ENCODE measurements at places on chromosomes 12 and 14.

DNA sequence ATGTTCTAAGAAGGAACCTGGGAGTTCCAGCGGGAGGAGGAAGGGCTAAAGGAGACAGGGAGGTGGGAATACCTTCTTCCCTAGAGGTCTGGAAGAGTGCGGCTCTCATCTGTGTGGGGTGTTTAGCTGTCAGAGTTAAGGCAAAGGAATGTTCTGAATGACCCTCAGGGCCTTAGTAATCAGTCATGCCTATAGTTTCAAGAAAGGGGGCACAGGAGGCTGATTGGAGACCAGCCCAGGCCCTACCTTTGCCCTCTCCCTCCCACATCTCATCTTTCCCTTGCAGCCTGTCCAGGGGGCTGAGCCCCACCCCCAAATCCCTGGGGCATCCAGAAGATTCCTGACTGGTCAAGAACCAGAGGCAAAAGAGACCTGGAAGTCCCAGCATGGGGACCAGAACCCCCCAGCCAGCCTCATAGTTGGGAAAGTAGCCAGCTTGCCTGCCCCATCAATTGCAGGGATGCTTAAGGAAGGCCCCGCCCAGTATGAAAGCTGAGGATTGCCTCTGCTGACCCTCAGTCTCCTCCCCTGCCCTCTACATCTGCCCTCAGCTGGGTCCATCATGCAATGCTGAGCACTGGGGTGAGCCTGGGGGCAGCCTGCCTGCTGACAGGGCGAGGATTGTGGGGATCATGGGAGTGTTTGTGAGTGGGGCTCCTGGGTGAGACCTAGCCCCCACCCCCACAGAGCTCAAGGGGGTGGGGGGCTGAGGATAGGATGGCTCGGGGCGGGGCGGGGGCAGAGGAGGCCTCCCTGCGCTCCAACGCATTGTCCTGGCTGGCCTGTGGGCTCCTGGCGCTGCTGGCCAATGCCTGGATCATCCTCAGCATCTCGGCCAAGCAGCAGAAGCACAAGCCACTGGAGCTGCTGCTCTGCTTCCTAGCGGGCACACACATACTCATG, 1.8 kb downstream of the GPR162 start:
- DNase-seq, result no peak

DNA sequence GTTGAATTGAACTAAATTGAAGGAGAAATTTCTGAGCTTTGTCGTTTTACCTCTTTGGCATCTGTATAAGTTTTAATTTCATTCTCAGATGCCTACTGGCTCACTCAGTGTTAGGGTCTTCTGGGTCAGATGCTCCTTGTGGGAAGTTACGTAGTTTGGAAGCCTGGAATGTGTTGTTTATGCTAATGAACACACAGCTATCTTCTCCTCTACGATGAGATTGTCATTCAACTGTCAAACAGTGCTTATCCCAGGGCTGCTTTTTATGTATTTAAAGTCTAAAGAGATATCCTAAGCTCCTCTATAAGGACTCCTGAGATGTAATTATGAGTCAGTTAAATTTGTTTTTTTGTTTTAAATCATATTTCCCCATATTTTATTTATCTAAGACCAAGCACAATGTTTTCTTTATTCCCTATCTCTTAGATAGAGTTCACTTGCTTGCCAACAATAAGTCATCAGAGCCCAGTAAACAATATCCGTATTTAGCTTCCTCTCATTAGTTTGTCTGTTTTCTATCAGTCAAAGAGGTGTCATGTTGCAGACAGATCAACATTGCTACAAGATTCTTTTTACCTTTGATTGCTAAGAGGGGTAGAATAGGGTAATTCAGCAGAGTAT, 368.0 kb upstream of the PDE3A start:
- no peak for DNase-seq

DNA sequence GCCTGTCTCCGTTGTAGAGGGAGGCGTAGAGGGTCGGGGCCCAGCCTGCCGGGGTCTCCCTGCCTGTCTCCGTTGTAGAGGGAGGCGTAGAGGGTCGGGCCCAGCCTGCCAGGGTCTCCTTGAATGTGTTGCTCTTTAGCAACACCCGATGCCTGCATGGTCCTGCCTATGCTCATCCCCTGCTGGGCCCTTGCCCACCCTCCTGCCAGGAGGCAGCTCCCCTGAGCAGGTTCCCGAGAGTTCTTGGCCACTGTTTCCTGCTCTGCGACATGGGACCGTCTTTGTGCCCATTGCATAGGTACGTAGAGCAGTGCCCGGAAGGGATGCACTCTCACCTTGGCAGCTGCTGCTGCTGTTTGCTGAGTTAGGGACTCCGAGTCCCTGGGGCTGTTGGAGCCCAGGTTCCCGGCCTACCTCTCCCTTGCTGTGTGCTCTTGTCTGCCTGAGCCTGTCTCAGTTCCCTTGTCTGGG, 3.3 kb downstream of the KIF26A start:
- no peak for DNase-seq

DNA sequence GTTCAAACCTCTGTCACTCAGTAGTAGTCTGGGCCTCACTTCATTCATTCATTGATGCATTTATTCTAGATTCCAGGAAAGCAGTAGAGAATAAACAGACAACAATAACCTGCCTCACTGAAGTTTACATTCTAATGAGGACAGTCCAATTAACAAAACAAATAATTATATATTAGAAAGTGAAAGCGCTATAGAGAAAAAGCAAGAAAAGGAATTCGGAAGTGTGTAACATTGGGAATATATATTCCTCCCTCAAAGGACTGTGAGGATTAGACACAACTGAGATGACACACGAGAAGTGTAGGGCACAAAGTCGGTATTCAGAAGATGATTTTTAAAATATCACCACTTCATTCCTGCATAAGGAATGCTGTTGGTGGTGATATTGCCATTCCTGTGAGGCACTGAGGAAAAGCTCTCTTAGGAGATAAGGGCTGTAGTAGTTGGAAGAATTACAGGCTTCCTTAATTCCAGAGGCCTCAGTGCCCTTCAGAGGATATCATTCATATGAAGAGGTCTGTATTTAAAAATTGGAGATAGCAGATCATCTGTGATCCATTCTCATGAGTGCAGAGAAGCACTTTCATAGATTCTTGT, 3.9 kb upstream of the DUSP6 start:
- DNase-seq, result no peak

GRCh38 chr14:84420221-84420620, 1109.7 kb upstream of the FLRT2 start:
- DNase-seq, result no peak

DNA sequence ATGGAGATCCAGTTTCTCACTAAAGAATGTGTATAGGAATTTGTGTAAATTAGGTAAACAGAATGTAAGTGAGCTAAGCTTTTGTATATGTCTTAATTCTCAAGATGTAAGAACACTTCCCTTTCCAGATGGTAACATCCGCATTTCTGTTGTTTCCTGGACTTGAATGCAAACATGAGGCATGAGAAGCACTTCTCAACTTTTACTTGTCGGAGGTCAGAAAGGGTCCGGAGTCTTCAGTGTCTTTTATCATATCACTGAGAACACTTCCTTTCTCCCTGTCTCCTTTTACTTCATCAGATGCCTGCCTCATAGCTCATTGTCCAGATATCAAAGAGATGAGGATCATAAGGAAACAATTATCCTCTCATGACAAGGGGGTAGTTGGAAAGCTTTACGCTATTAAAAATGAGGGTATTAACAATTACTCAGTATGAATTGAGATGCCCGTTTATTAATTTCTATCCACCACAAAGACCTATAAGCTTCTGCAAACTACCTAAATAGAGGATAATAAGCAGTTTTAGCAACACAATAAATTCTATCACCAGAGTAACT, 214.1 kb upstream of the FLRT2 start:
- DNase-seq, result no peak

DNA sequence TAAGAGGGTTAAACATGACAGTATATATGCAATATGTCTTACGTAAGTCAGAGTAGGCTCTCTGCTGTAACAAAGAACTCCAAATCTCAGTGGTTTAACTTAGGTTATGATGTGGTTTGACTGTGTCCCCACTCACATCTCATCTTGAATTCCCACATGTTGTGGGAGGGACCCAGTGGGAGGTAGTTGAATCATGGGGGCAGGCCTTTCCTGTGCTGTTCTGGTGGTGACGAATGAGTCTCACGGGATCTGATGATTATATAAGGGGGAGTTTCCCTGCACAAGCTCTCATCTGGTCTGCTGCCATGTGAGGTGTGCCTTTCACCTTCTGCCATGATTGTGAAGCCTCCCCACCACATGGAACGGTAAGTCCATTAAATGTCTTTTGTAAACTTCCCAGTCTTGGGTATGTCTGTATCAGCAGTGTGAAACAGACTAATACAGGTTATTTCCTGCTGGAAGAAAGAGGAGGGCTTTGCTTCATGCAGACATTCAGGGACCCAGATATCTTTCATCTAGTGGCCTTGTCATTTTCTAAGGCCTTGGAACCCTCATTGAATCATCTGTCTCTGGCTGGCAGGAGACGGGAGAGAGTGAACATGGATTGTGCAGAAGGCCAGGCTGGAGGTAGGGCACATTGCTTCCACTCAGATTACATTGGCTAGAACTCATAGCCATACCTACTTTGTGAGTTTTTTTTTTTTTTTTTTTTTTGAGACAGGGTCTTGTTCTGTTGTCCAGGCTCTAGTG, 96.1 kb downstream of the CRADD start:
- peak; percentile 51 for DNase-seq

DNA sequence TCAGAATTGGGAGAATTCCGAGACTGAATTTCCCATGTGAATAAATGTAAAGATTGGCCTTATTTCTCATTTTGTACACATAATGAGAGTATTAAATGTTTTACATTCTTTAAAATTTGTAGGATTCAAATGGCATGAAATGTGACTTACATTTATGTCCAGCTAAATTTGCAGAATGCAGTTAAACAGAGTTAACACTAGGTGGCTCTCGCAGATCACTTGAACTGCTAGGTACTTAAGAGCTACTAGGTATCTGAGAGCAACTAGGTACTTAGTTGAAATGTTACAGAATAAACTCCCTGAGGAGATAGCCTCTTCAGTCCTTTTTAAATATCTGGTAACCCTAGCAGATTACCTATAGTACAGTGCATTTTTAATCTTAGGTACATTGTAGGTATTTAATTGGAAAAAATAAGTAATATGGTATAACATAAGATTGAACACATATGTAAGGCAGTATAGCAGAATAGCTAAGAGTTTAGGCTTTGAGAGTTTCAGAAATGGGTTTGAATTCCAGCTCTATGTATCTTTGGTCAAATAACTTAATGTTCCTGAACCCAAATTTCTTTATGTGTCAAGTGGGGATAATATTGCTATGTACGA, 73.8 kb downstream of the KIAA0586 start:
- DNase-seq, result peak; percentile 8

DNA sequence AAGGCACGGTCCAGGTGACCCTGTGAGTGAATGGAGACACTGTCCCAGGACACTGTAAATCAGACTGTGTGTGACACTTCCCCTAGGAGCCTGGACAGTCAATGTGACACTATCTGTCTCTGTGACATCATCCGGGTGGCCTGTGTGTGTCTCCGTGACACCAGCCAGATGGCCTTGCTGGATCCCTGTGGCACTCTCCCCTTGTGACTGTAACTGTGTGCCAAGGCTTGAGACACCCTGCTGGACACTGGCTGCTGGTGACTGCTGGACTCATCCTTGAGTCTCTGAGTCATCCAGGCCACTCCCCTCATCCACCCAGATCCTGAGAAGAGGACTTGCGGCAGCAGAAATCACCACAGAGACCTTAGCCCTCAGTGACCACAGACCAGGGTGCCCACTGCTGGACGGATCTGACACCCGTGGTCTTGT, 51.6 kb downstream of the MVK start:
- DNase-seq, result no peak

DNA sequence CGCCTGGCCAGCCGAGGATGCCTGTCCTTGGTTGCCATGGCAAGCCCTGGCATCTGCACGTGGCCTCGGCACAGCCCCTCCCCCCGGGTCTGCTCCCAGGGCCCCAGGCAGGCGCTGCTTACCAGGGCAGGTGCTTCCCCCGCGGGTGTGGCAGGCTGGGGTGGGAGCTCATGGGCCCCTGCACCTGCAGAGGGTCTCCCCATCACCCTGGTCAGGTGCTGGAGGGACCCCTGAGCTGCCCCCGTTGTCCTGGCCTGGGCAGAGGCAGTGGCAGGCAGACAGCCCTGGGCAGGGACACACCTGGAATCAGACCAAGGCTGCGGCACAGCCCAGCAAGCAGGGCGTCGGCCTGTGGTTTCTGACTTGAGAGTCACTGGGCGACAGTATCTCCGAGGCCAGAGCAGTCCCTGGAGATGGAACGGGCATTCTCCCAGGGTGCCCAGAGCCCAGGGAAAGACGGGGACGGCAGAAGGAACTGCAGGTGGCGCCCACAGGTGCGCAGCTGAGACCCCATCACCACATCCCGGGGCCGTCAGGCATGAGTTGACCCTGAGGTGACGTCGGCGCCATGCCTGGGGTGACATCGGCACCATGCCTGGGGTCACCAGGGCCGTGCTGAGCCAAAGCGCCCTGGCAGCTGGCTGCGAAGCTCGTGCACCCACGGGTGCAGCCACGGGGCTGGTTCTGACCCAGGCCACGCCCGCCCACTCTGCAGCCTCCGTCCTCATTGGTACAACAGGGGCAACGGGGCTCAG, 56.1 kb upstream of the FBRSL1 start:
- no peak for DNase-seq

DNA sequence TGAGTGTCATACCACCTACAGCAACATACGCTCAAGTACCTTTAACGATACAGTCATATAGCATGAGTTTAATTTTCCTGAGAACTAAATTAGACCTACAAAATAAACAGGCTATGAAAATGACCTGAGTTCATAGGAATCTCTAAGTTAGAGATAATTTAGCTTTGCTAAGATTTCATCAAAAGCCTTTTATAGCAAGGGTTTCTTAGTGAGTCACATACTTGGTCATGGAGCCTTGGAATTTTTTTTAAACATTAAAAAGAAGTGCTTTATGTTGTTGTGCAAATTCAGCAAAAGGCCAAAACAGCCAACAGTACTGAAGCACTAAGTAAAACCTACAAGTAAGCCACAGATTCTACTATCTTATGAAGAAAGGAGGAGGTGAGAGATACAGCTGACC, 93.6 kb upstream of the FERMT2 start:
- DNase-seq, result no peak

DNA sequence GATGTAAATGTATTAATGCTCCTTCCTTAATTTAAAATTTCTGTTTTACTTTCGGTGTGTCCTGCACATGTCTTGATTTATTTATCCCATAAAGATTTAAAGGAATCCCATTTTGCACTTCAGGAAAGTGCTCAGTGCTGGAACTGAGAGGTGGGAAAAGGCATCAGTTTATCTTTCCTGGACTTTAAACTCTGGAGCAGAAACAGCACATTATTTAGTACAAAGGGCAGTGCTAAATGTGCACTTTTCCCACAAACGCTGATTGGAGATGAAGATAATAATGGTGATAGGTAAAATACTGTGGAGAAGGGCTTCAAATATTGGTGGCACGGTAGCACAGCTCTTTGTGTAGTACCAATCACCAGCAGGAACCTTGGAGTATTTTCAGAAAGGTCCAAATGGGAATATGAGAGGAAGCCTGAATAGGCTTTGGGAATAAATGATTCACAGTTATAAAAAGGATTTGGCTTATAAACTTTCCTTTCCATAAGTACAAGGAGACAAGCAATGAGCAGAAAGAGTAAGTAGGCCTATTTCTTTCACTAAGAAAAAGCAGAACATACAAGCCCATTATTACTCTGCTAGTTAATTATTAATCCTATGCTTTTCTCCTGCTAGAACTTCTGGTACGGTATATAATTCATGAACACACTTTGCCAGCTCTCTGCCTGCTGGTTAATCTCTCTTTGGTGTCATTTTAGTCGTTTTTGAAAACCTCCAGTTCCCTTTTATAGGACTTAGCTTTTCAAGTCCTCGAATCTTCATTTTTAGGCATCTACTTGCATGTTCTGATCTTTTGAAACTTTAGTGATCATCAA, 58.3 kb downstream of the SLC15A5 start:
- DNase-seq, result no peak

- DNase-seq, result no peak
Measured at GRCh38 chr14:61050417-61050816, 69.4 kb downstream of the SLC38A6 start.

Data from stimulated activated CD4-positive, alpha-beta T cell treated with anti-CD3 and anti-CD28 coated beads, Interleukin-1b, Interleukin-23, amount 100 ng/mL, for 24 hours (primary cell).